Karpas-422 (cell line): ENCODE measurements at places on chromosomes 5 and 9. TPM values are rescaled to one million over a fixed set of nuclear protein-coding genes. Genes with fewer than 3 reads are reported as not detected.
A peak's percentile ranks its signal among the peaks of the same experiment; 100 is the strongest.

DNA sequence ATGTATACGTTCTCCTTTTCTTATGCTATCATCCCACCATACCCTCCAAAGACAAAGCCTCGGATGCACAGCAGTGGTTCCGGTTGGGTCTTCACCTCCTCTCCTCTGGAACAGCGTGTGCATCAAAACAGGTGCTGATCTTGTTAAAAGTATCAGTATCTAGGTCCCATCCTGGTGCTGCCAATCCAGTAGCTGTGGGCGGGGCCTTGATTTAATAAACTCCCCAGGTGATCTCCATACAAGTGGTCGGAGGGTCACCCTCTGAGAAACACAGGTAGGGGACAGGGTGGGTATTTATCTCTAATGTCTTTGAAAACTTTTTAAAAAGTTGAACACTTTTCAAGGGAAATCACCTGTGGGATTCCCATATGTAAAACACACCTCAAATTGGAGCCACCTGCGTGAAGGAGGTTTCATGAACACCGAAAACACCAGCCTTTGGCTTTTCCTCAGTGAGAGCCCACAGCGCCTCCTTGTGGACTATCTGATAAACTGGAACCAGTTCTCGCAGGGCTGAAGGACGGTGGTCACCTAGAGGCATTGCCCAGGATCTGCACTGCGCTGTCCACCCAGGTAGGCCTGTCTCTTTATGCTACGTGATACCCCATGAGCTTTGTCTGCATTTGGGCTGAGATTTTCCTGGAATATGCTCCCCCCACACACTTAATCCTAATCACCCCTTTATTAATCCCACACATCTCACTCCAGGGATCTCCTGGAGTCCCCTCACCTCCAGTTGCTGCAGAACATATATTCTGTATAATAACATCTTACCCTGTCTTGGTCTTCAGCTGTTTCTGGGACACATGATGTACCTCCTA lies 80.5 kb upstream of the EPB41L4B start:
- peak; percentile 81 for DNase-seq

GRCh38 chr9:33080534-33080933 lies 4.1 kb upstream of the SMU1 start:
- DNase-seq, result no peak

LRRC19 gene
- not detected in 2 replicates for total RNA-seq

- no peak for DNase-seq
Measured at GRCh38 chr9:128091144-128091543, 23.1 kb downstream of the SLC25A25 start.
